ENCODE measurements at places on chromosomes 1 and 21.

GRCh38 chr21:36534656-36535055 is 54.7 kb upstream of the CLDN14 start:
- DNase-seq: no peak

- DNase-seq: no peak
Observed at GRCh38 chr1:214824763-214825162, 221.8 kb downstream of the CENPF start.

GRCh38 chr1:221824025-221824424 is 82.1 kb upstream of the DUSP10 start:
- DNase-seq: no peak

DNA sequence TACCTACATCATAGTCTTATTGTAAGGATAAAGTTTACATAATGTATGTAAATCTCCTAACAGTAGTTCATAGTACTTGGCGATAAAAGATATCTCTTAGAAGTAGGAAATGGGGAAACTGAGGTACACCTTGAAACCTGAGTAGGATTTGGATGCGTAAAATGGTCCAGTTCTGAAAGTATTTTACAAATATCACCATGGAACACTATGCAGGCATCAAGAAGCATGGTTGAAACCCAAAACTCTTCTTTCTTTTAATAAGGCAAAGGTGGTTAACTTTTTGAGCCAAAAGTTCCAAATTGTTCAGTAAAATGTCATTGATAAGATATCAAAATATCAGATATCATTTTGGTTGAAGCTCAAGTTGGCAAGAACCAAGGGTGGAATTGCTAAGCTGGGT is 46.0 kb downstream of the ROR1 start:
- DNase-seq: no peak

DNA sequence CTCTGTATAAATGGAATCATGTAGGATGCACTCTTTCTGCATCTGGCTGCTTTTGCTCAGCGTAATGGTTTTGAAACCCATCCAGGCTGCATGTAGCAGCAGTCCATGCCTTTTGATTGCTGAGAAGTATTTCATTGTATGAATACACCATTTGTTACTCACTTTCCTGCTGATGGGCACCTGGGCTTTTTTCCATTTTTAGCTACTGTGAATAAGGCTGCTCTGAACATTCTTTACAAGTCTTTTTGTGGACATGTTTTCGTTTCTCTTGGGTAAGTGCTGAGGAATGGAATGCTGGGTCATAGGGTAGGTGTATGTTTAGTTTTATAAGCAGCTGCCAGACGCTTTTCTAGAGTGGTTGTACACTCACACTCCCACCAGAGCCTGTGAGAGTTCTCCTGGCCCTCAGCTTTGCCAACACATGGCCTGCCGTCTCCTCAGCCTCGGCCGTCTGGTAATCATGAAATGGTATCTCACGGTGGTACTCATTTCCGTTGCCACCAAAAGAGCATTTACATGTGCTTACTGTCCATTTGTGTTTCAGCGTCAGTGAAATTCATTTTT is 22.7 kb downstream of the SLX9 start:
- DNase-seq: no peak

GRCh38 chr1:204683284-204684205 is 2.0 kb downstream of the LRRN2 start:
- DNase-seq: no peak

DNA sequence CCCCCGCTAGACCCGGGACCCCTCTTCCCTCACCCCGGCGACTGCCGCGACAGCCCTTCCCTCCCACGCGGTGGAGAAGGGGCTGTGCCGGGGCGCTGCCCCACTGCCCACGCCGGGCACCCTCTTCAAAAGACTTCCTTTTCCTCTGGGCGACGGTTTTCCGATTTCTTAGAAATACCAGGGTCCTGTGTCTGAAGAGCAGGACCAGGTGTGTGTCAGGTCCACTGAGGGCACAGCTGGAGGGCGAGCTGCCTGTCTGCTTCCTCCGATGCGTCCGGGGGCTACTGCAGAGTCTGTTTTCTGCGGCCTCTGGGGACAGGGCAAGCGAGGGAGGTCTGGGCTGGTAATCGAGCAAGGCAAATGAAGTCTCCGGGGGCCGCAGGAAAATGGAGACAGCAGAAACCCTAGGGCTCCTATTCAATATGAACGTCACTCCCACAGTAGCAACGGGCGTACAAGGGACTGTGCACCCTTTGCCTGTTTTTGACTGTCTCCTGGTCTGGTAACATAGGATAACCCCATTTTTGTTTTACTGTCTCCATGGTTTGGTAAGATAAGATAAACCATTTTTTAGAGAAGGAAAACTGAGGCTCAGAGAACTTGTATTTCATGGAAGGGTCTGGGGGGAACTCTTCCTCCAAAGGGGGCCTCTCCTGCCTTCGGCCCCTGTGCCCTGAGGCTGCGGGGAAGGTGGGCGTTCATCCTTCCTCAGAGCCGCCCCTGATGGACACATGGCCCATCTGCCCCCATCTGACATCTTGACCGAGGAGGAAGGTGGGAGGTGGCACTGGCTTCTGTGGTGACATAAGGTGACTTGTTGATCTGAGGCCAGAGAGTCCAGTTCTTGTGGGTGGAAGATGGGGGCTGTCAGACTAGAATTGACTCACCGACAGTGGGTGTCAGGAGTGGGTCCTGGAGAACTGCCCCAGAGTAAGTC is 970 bp downstream of the TNFRSF1B start:
- no peak for DNase-seq

- no peak for DNase-seq
Observed at GRCh38 chr1:90351019-90351418, 356.1 kb downstream of the ZNF326 start.

DNA sequence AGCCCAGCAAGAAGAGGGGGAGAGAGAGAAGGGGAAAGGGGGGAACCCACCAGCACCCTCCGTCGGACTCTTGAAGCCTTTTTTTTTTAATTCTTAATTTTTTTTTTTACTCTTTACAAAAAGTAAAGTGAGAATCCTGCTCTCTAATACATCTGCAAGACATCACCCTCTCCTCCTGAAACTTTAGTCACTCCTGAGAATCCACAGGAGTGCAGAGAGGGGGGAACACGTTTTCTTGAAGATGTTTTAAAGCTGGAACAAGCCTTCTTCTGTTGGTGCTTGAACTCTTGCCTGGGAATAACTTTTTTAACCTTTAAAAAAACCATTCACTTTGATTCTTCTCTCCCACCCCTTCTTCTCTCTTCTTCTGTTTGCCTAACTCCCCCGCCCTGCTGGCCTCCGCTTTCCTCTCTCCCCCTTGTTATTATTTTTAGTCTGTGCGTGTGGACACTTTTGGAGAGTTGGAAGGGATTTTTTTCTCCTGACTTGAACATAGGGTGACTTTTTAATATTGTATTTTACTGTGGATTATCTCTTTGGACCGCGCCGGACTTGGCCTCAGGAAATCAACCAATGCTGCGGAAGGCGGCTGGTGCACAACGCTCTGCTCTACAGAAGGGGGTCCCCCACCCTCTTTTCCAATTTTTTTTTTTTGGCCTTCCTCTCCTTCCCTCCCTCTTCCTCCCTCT is 383 bp upstream of the PRRX1 start:
- DNase-seq: no peak

- DNase-seq: peak; percentile 49
Observed at GRCh38 chr1:67149179-67149770, 14.5 kb upstream of the C1orf141 start.

DNA sequence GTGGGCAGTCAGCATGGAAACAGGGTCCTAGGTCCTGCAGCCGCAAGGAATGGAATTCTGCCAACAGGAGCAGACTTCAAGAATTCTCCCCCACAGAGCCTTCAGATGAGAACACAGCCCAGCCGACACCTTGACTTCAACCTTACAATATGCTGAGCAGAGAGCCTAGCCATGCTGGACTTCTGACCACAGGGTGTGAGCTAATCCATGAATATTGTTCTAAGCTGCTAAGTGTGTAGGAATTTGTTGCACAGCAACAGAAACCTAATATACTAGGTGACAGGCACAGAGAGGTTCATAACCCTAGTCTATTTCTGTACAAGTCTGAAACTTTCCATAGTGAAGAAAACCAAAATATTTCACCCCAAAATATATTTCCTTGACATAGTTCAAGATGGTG is 32.9 kb upstream of the IFNGR2 start:
- no peak for DNase-seq

DNA sequence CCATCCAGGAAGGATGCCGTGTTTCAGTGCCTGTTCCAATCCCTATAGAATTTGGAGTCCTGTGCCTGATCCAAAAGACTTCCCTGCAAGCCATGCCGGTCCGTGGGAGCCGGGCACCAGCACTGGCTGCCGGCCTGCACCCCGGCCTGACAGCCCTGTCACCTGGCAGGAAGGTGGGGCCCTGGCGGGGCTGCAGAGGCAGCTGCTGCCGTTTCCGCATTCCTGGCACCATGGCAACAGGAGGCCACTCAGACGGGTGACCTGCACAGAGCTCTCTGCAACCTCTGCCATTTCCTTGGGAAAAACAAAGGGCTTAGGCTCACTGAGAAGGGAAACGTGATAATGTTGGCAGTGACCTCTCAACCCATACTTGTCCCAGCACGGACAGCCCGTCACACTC is 63.2 kb upstream of the TMEM51 start:
- no peak for DNase-seq

DNA sequence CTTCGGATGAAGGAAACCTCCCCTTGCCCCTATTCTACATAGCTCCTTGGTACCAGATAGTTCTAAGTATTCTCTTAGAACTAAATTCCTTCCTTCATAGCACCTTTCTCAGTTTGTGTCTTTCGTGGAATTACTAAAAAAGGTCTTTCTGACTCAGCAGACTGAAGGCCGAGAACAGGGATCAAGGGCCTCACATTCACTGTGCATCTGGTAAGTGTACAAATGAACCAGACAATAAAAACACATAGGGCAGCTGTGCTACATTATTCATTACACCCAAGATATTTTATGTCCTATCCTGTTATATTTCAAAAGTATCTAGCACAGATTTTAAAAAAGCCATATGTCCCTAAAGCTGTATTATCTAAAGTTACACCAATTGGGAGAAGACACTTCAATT is 62.9 kb upstream of the HP1BP3 start:
- DNase-seq: no peak

Data from substantia nigra (tissue), 51 donors.